Stimulated activated CD8-positive, alpha-beta memory T cell treated with anti-CD3 and anti-CD28 coated beads, Interleukin-15, amount 100 ng/mL, for 48 hours (primary cell): ENCODE measurements at places on chromosomes 4 and X.

GRCh38 chrX:29590921-29591320 is 624.4 kb upstream of the MAGEB2 start:
- DNase-seq: no peak

DNA sequence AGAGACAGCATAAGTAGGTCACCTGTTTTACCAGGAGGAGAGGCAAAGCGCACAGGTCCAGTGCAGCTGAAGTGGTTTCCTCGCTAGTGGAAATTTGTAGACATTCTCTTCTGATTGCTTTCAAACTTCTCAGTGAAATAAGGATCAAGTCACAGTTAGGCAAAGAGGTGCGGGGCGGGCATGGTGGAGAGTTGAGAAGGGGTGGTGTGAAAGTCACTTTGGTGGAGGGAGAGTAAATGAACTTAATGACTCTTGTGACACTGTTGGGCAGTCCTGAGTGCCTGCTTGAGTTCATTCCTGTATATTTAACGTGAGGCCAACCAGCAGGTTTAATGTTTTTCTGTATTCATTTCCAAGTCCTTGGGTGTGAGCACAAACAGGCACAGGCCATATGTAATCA is 235.6 kb downstream of the TRIML1 start:
- no peak for DNase-seq

DNA sequence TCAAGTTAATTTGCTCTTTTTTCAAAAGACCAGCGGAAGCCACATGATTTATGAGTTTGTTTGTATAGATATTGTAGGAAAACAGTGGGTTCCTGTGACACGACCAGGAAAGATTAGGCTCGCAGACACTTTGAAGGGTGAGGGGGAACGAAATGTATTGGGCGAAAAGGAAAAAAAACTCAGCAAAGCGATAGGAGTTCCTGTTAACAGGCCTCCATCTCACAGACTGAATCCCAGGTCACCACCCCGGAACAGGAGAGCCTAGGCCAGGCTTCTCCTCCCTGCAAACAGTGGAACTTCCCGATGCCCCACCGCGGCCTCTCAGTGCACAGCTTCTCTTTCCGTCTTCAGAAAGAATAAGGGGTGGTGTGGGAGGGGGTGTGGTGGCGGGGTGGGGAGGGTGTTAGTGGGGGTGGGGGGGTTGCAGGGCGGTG is 181.8 kb upstream of the GPRIN3 start:
- no peak for DNase-seq

- no peak for DNase-seq
Observed at GRCh38 chr4:121190389-121190788, 26.3 kb upstream of the TNIP3 start.

DNA sequence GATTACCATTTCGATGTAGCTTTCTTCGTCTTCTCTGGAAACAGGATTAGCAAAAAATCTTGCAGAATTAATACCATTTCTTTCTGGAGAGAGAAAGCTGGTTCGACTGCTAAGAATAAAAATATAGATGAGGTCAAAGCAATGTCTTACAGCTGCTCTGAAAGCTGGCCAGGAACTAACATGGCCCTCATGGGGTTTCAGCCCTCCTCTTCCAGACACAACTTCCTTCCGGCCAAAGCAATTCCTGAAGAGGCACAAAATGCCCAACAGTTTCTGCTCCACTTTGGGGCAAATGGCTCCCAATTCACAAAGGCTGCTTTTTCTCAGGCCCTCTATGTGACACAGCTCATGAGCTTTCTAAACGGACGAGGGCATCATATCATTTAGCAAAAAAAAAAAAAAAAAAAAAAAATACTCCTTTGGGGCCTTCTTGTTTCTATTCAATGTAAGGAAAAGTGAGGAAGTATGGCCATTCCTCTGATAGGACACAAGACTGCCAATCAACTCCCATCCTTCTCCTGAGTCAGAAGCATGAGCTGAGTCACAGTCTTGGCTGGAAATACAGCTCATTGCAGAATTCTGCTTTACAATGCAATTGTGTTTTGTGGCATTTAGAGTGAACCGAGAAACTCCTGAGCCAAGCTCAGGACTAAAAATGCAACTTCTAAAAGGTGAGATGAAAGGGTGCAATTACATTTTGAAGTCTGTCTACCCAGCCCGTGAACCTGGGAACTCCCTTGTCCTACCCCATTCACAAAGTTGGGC is 42.7 kb upstream of the CTAG2 start:
- DNase-seq: no peak

GRCh38 chr4:102007959-102008425 is 217.5 kb downstream of the BANK1 start:
- DNase-seq: no peak

DNA sequence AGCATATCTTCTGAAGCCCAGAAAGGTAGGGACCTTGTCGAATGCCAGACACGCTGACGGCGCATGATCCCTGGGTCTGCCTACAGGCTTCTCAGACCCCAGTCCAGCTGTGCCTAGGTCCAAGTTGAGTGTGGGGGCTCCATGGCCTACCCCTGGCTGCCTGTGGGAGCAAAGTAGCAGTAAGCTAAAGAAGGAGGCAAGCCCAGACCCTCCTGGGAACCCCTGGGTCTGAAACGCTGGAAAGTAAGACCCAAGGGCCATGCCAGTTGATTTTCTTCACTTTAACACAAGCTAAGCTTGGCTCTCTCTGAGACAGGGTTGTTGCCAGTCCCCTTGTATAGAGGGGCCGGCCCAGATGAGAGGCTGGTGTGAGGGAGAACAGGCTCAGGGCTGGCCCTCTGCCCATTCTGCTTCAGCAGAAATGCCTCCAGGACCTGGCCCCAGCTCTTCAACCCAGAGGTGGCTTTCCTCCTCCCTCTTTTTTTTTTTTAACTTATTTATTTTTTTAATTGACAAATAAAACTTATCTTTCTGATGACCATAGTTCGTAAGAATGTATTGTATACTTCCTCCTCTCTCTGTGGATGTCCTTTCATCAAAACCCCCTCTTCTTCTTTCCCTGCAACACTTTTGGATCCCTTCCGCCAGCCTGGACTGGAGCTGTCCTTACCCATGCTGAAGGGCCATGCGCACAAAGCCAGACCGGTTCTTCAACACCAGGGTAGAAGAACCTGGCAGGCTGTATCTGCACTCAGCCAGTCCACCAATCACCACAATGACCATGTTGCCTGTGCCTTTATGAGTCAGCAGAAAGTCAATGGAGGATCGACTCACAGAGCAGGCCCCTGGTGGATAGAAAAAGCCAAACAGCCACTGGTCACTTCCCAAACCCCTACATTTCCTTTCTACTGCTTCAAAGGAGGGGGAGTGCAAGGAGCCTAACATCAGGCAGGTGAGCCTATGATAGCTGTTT is 7.1 kb downstream of the AWAT2 start:
- DNase-seq: no peak

GRCh38 chr4:87962398-87963146 is 12.9 kb upstream of the SPP1 start:
- no peak for DNase-seq

DNA sequence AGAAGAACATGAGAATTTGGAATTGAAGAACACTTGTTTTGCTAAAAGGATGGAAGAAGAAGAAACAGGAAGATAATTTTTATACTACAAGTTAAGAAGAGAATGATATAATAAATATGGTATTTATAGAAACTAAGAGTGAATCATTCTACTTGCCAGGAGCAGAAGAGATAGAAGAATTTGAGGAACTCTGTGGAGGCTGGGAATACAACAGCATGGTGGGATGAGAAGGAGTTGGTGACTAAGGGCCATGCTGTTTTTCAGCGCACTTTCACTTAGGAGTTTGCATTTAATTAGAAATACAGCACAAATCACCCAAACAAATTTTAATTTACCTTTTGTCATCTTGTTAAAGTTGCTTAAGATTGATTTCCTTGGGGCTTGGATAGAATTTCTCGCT is 20.5 kb downstream of the HADH start:
- DNase-seq: no peak

DNA sequence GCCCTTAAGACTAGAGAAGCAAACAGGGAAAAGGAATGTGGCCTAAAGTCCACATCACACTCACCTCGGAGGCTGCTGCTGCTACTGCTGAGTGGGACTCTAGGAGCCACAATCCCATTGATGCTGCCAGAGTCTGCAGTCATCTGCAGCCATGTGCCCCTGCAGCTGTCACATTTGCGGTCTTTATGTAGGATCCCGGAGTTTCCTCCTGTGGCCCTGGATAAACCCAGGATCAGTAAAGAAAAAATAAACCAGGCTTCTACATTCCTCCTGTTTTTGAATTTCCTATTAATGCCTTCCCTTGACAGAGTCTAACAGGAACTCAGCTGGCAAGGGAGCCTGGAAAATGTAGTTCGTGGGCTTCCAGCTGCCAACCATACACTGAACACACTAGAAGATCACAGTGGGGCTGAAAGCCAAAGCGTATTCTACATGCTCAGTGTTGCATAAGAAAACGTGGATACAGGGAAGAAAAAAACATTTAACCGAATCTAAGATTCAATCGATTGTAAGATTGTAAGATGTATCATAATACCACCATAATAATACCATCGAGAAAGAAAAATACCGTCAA is 10.3 kb upstream of the PHEX start:
- no peak for DNase-seq

- no peak for DNase-seq
Observed at GRCh38 chr4:84924434-84924833, 42.1 kb downstream of the WDFY3 start.

DNA sequence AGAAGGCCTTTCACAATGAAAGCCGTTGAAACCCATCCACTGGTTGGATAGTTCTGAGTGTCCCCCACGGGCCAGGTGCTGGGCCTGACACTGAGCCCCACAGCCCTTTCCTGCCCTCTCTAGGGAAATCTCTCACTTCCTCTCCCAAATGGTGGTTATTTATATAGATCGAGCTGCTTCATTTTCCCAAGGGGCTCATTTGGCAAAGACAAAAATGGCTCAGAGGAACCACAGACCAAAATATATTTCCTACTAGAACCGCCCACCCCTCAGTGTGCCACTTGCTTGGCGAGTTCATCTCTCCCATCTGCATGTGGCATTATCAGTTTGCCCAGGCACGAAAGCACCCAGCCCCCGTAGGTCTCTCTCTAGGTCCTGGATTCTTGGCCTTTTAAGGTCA is 53.3 kb upstream of the STIM2 start:
- no peak for DNase-seq

DNA sequence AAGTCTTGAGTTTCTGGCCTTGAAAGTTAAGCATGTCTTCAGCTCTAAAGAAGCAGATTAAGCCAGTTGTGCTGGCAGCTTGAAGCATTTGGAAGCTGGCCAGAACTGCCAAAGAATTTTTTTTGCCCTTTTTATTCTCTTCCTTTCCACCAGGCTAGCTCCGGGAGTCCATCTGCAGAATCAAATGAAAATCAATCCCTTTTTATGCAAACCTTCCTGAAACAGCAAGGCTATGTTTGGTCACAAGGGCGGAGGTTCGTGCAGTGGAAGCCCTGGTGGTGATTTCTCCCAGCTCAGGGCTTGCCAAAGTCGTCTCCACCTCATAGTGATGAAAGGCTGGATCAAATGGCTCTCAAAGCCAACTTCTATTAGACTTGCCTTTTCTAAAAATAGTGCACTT is 21.6 kb upstream of the C4orf54 start:
- no peak for DNase-seq

DNA sequence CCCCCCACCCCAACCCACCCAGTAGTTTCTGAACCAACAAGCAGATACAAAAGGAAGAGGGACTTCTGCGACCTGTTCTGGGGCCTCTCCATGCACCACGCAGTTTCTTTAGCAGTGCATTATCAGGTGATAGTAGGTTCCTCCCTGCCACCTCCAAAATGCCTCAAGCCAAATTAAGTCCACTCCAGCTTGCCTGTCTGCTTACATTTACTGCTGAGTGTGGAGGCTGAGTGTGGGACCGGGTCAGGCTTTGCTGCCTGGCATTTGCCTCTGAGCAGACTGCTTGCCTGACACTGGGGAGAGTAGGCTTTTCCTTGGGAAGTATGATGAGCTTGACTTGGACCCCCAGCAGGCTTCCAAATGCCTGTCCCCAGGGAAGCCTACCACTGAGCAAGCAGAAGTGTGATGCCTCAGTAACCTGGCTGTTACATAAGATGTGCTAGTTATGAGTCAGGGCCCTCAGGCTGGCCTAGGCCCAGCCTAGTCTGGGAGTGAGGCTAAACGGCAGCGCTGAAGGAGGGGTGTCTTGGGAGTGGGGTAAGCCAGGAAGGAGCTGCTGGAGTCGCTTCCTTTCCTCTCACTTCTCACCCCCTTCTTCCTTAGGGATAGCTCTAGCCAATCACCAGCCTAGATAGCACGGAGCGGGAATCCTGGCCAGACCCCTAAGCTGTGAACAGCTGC is 9.0 kb downstream of the TSC22D3 start:
- no peak for DNase-seq

DNA sequence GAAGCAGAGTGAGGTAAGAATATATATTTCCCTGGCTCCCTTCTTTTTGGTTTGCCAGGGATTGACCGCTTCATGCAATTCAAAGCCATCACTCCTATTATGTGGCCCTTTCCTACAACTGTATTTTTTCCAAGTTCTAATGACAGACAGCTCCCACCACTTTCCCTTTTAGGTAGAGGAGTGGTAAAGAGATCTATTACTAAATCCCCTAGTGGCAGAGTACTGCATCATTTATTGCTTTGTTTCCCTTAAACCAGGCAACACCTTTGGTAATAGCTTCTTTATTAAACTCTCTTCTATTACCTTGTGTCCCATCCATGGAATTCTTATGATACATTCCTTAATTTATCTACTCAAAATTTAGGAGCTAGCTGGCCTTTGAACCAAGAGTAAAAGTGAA is 90.7 kb downstream of the CNOT6L start:
- no peak for DNase-seq

GRCh38 chrX:97306771-97307470 is 423.2 kb downstream of the RPA4 start:
- no peak for DNase-seq

- DNase-seq: no peak
Observed at GRCh38 chr4:105837037-105837436, 58.2 kb upstream of the NPNT start.

- no peak for DNase-seq
Observed at GRCh38 chr4:140084385-140084784, 69.6 kb downstream of the MAML3 start.

GRCh38 chr4:150591904-150592303 is 10.0 kb downstream of the MAB21L2 start:
- no peak for DNase-seq

DNA sequence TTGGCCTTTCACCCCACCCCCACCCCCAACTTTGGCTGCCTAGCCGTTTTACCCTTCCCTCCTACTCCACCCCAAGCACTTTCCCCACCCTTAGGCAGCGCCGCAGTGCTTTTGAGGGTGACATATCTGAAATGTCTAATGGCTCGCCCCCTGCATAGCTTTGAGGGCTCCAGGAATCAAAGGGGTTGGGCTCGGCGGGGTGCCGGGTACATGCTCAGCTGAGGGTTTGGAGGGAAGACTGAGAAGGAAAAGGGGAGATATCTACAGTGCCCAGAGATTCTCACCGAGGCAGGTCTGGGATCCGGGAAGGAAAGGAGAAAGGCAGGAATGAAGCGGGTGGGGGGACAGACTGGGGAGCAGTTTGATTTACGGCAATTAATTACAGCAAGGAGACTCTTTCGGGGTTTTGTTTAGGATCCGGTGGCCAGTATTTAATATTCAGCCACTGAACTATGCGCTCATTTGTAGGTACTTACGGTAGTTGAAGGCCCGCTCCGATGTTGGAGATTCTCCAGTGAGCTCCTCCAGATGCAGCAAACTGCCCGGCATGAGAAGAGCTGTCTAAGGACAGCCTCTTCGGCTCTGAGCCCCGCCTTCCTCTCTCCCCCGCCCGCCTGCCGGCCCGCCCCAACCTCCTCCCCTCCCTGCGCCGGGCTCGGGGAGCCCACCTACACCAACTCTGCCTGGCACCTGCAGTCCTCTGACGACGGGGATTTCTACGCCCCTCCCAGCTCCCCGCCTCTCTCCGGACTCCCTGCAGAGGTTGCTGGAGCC is at the start of gene IGSF1:
TSS of gene IGSF1 (minus strand) at position 569 of the 774 bp plus-strand sequence. CDS start 2,632 bp downstream, outside the sequence.
- no peak for DNase-seq
